ENCODE measurements at places on chromosomes 3 and 15.
A peak's percentile ranks its signal among the peaks of the same experiment; 100 is the strongest.

- peak; percentile 70 for DNase-seq
These were observed 295 bp downstream of the ZWILCH start for GRCh38 chr15:66505430-66505811.

GRCh38 chr3:115381573-115381912 is 234.5 kb upstream of the ZBTB20 start:
- no peak for DNase-seq

DNA sequence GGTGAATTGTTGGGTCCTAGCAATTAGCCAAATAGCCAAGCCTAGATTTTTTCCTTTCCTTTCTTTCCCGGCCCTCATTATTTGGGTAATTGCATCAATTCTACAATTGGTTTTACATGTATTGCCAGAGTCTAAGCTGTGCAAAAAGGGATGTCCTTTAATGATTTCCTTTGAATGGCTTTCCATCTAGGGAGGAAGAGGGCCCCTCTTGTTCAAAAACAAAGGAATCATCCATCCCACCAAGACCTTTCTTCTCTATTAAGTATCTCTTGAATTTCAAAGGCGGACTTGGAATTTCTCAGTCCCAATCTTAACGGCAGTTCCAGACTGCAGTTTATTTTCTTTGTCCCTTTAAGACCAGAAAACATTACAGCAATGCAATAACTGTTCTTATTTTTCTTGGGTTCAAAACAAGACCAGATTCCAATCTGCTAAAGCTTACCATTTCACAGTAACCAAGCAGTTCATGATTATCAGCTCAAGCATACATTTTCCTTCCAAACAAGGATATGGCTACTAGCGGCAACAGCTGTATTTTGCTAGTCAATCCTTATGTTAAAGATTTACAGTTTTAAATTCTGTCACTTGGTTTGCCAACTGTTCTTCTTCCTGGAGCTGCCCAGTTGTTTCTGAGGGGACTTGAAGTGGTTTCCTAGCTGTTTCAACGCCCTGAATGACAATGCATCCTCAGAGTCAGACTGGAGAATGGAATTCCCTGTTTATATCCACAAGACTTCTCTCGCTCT is 91.4 kb upstream of the LRIG1 start:
- DNase-seq, result peak; percentile 29

GRCh38 chr15:89496155-89497098 is at the start of gene RHCG:
RHCG (minus strand) TSS chr15:89496583; CDS start chr15:89496544, 39 bp downstream.
- no peak for DNase-seq

DNA sequence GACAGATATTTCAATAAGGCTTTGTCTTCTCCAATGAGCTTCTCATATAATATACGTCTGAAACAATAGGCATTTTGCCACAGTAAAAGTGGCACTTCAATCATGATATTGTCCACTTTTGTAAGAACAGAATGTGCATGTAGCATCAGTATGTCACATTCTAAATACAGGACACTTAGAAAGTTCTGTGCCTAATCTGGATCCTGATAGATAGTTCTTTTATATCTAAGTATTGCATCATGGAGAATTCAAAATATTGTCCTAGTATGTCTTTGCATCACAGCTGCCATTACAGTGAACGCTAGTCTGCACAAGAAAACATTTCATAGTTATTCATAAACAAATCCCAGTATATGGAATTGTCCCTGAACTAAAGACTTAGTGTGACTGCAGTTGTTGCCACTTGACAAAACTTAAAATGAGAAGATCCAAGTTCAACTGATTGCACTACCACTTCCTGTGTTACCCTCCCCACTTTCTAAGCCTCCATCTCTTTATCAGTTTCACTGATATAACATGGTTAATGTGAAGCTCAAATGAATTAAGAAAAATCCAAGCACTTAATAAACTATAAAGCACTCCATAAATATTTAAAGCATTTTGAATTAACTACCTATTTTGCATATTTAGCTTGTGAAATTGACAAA is 19.6 kb downstream of the LRRFIP2 start:
- no peak for DNase-seq
